ENCODE measurements at places on chromosomes 5 and 9.

GRCh38 chr9:3629495-3629894 lies 103.7 kb upstream of the RFX3 start:
- DNase-seq: no peak

DNA sequence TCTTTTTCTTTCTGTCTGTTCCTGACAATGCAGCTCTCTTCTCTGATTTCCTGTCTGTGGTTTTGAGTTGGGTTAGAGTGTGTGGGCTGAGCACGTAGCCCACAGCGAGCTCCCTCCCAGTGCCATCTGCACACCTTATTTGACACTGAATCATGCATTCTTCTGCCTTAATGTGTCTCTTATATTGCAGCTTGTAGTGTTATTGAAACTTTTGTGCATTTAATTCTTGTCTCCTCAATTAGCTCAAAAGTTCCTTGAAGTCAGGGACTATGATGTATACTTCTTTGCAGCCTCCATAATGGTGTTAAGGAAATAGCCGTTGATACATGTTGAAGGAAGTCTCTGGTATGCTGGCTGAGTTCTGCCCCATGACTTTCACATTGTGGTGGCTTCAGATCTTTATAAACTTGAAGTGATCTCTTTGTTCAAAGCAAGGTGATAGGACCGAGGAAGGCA lies 576.2 kb upstream of the CLINT1 start:
- DNase-seq: peak; percentile 53

DNA sequence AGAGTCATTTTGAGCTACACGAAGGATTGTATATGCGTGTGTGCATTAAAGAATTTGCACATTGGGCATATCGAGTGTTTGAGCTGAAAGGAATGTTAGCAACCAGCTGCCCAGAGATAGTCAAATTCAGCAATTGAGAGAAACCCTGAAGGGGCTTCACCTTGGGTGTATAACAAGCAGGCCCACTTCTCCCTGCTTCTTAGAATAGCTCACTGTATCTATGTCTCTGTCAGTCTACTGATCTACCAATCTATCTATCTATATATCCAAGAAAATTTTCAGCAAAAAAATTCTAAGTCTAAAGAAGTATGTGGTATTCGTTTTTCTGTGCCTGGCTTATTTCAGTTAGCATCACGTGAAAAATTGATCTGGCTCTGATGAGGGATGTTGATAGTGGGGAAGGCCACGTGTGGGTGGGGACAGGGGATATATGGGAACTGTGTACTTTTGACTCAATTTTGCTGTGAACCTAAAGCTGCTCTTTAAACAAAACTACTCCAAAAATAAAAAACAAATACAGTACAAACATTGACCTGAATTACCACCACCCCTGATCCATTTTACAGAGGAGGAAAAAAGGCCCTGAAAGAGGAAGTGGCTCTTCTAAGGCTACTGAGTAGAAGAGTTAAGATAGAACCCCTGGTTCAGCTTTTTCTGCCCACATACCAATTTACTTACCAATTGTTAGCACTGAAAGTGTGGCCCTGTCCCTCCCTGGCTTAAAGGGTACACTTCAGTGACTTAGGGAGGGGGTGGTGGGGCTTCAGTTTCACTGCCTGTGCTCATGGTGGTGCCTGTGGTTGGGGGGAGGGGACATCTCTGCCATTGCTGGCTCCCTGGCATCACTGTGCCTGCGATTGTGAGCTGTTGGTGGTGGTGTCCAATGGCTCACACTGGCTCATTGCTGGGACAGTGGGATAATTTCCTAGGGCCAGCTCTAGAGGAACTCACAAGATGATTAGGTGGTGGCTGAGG lies 141.8 kb downstream of the DOCK2 start:
- DNase-seq: no peak

- DNase-seq: no peak
Observed at GRCh38 chr5:69043655-69043996, 50.2 kb upstream of the SLC30A5 start.
